Right lung (tissue), 10 donors: ENCODE measurements at places on chromosomes 11 and 22. TPM values are rescaled to one million over a fixed set of nuclear protein-coding genes. Genes with fewer than 3 reads are reported as not detected.

DNA sequence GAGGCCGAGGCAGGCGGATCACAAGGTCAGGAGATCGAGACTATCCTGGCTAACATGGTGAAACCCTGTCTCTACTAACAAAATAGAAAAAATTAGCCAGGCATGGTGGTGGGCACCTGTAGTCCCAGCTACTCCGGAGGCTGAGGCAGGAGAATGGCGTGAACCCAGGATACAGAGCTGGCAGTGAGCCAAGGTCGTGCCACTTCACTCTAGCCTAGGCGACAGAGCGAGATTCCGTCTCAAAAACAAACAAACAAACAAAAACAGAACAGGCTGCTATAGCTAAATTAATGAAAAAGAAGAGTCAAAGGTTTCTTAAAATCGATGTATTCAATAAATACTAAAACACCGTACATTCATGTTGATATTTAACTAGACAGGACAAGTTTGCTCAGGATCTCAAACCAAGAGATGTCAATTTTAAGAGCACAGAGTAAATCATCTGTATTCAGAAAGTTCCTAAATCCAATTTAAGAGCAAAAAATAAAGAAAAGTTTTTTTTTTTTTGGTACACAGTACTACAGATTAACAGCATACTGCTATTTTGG lies 59.9 kb downstream of the NUP98 start:
- no peak for DNase-seq

DNA sequence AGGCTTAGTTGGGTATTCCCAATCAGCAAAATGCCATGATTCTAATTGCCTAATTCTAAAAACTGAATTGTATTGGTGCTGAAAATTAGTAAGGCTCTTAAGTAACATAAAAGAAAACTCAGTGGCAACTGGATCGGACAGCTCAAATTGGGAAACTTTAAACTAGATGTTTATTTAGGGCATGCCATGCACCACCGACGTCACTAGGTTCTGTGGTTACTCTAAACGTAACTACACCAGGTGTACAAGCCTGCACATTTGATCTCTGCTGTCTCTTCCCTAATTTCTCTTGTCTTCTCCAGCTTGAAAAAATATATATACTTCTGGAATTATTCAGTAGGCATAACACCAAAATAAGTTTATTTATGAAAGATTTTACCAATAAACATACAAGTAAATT lies 378.2 kb downstream of the DCDC1 start:
- DNase-seq = no peak

DNA sequence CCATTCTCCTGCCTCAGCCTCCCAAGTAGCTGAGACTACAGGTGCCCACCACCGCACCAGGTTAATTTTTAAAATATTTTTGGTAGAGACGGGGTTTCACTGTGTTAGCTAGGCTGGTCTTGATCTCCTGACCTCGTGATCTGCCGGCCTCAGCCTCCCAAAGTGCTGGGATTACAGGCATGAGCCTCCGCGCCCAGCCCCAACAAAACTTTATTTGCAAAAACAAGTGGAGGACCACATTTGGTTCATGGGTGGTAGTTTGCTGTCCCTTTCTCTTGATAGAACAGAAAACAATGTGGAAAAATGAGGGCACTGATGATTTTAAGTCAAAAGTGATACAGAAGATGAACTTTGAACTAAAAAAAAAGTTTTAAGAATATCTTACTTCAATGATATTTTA lies 121.8 kb upstream of the SERPIND1 start:
- no peak for DNase-seq

- no peak for DNase-seq
Measured at GRCh38 chr22:49052560-49052959, 775.1 kb downstream of the BRD1 start.

- DNase-seq = no peak
Measured at GRCh38 chr11:26958702-26959049, 35.2 kb upstream of the FIBIN start.

DNA sequence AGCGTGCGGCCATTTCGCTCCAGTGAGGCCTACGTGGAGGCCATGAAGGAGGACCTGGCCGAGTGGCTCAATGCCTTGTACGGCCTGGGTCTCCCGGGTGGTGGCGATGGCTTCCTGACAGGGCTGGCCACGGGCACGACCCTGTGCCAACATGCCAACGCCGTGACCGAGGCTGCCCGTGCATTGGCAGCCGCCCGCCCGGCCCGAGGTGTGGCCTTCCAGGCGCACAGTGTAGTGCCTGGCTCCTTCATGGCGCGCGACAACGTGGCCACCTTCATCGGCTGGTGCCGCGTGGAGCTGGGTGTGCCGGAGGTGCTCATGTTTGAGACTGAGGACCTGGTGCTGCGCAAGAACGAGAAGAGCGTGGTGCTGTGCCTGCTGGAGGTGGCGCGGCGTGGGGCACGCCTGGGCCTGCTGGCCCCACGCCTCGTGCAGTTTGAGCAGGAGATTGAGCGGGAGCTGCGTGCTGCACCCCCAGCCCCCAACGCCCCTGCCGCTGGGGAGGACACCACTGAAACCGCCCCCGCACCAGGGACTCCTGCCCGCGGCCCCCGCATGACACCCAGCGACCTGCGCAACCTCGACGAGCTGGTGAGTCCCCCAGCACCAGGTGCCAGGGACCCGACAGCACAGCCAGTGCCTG lies 1.8 kb downstream of the GAS2L1 start:
- no peak for DNase-seq

GRCh38 chr11:44978961-44979331 lies 28.3 kb upstream of the TP53I11 start:
- DNase-seq = peak; percentile 45

GRCh38 chr11:105673089-105673488 lies 63.2 kb downstream of the GRIA4 start:
- peak; percentile 52 for DNase-seq

- no peak for DNase-seq
Measured at GRCh38 chr22:29205252-29205593, 473 bp upstream of the EMID1 start.

GRCh38 chr11:64000026-64000739 lies 13.9 kb downstream of the OTUB1 start:
- no peak for DNase-seq

DNA sequence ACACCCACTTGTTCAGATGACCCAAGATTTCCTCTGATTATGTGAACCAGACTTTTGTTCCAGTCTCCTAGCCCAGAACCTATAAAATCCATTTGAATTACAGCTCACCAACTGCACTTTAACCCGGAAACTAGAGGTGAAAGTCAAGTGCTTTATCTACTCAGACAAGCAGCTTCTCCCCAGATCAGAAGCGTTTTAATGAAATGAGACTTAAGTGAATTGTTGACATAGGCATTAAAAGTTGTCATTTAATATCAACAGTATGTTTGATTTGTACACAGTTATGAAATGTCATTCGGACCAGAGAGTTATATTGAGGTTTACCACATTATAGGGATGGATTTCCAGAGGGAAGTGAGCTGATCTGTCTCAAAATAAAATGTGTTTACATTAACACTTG lies 52.0 kb downstream of the CADM1 start:
- no peak for DNase-seq

GRCh38 chr22:38327805-38328204 lies 10.6 kb upstream of the CSNK1E start:
- DNase-seq = no peak

GRCh38 chr22:40312050-40312449 lies 34.2 kb upstream of the ADSL start:
- no peak for DNase-seq

DNA sequence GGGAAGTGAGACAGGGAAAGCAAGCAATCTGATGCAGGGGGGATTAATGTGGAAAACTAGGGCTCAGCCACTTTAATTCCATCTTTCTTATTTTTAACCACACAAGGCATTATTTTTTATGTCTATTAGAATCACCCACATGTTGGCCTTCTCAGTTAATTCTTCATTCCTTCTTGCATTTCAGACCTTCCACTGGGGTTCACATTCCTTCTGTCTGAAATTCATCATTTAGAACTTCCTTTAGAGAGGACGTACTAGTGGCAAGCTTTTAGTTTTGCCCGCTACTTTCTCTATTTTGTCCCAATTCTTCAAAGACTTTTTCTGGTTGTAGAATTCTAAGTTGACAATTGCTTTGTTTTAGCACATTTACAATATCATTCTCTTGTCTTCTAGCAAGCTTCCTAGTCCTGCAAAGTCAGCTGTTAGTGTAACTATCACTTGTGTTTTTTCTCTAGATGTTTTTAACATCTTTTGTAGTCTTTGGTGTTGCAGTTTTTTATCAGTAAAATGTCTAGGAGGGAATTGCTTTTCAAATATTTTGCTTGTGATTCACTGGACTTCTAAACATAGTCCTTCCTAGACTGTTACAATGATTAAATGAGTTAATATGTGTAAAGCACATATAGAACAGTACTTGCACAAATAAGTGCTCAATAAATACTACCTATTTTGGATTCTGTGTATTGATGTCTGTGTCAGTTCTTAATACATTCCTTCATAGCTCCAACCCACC lies 5.5 kb upstream of the NNMT start:
- DNase-seq = no peak

DNA sequence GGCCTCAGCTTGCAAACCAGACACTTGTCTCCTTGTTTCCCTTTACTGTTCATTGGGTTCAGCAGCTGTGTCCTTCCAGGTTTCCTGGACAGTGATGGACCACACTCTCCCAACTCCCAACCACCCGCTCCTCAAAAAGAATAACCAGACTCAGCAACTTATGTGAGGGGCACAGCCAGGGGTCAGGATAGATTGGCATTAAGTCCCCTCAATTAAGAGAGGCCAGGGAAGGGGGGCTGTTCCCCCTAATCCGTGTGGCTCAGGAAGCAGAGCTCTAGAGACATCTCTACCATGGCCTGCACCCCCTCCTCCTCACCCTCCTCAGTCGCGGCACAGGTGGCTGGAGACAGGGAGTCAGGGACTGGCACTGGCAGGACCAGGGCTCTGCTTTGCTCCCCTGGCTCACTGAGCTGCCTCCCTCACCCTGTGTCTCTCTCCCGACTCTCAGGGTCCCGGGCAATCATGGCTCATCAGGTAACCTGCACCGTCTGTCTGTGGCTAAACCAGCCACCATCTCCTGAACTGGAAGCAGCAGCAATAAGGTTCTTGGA lies 111.7 kb downstream of the ZNF280B start:
- no peak for DNase-seq

FGF3 gene
- polyA plus RNA-seq = not detected

UPK2 gene
- polyA plus RNA-seq = 3.8 TPM

SDF2L1 gene
- polyA plus RNA-seq = 11.5 TPM
